SHP77 treated with DMSO at 0.1 percent for 48 hours (cell line): ENCODE measurements at places on chromosomes 2 and 18.
A peak's percentile ranks its signal among the peaks of the same experiment; 100 is the strongest.

DNA sequence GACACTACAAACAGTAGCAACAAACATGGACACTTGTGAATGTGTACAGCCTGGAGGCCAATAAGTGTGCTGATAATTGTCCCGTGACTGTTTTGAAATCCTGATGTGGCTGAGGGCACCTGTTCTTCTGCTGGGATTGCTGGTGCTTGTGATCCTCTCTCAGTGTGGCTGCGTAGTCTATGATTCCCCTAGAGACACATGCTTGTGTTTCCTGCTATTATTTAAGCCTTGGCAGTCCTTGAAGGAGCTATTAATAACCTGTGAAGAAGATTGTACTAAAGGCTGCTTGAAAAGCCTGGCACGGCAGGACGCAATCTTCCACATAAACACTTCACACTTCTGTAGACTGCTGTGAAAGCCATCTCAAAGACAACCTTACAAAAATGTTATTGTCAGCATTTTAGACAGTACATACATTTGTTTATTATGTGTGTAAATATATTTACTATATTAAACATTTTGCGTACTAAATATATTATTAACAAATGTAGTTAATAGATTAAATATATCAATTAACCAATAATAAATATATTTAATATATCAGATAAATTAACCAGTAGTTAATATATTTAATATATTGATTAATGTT, 71.4 kb downstream of the GALR1 start:
- peak; percentile 16 for DNase-seq

DNA sequence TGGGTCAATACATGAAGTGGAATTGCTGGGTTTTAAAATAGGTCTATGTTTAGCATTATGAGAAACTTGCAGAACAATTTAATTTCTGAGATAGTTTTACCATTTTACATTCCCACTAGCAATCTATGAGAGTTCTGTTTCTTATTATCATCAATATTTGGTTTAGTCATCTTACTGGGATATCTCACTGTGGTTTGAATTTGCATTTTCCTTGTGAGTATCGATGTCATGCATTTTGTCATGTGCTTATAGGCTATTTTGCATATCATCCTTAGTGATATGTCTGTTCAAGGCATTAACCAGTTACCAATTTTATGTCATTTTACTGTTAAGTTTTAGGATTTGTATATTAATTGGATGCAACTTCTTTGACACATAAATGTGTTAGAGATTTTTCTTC, 204.4 kb downstream of the MCFD2 start:
- no peak for DNase-seq

- no peak for DNase-seq
These were observed 199.5 kb downstream of the OSR1 start for GRCh38 chr2:19158896-19159295.

DNA sequence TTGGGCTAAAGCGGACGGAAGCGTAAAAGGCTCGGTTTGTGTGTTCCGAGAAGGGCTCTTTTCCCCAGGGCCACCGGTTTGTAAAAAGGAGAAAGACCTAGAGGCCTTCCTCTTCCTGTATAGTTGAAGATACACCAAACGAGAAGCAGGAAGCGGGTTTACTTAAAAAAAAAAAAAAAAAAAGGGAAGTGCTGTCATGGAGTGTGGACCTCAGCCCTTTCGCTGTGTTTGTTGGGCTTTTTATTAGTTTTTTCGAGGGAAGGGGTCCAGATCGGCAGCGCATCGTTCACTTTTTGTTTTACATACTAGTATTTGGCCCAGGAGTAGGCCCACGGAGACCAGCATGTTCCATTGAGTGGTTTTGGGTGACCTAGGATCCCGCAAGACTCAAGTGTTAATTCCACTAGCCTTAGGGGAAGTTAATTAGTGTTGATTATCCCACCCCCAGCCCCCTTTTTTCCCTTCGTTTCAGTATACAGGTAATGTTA, 676 bp downstream of the ACTR2 start:
- DNase-seq = no peak

- DNase-seq = no peak
These were observed 635 bp downstream of the SETBP1 start for GRCh38 chr18:44681076-44681970.

DNA sequence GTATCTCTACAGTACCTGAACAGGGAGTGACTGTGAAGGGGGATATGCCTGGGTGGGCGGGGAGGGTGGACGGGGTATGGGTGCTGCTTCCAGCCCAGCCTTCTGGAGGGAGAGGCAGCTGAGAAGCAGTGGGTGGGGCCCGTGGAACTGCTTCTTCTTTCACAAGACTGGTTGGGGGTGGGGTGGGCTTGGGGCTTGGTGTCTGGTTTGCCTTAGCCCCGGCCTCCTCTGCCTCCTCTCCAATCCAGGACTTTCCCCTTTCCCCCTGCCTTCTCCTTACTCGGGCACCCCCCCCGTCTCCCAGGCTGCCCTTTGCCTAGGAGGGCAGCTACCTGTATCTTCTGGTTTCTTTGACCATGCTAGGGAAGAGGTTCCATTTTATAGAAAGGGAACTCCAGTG, 233.4 kb downstream of the DYSF start:
- DNase-seq = no peak

DNA sequence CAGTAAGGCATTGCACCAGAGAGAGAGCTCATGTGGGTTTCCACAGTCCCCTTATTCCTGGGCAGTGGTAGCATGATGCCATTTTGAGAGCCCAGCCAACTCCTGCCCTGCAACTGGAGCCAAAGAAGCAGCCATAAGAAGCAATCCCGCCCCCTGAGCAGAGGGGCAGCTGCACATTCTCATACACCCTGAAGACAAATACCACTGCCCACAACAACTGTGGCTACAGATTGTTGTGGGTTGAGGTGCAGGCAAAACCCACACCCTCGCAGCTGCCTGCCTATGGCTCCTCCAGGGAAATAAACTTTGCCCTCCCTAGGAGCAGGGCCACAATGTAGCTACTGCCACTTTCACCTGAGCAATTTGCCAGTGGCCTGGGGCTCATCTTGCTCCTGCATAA, 219.4 kb upstream of the NRXN1 start:
- no peak for DNase-seq

DNA sequence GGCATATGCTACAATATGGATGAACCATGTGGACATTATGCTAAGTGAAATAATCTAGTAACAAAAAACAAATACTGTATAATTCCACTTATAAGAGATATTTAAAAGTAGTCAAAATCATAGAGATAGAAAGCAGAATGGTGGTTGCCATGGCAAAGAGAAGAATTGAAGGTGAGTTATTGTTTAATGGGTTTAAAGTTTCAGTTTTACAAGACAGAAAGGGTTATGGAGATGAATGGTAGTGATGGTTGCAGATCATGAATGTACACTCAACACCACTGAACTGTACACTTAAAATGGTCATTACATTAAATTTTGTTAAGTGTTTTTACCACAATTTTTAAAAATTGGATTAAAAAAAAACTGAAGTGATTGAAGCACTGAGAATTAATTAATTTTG, 298.2 kb upstream of the ZC3H15 start:
- no peak for DNase-seq
